ENCODE measurements at places on chromosomes 5 and 9. TPM values are rescaled to one million over a fixed set of nuclear protein-coding genes. Genes with fewer than 3 reads are reported as not detected.

DNA sequence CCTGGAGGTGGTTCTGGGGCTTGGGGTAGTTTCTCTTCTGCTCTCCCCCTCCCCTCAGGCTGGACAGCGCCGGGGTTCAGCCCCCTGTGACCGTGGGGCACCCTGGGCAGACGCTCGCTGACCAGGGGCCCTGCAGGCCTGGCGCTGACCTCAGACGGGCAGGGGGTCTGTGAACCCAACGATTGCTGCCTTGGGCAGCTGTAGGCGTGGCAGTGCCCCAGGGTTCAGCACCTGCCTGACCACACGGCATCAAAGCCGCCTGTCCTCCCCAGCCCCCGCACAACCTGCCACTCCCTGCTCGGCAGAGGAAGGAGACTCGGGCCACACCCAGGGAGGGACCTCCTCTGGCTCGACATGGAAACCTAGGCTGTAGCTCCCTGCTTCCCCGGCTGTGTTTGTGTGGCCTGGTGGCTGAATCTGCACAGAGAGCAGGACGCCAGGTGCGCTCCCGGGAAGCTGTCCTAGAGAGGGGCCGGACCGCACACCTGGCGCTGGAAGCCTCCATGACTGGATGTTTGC lies 12.2 kb downstream of the LCN12 start:
- no peak for DNase-seq

SOX30 gene
- polyA plus RNA-seq = not detected

DNA sequence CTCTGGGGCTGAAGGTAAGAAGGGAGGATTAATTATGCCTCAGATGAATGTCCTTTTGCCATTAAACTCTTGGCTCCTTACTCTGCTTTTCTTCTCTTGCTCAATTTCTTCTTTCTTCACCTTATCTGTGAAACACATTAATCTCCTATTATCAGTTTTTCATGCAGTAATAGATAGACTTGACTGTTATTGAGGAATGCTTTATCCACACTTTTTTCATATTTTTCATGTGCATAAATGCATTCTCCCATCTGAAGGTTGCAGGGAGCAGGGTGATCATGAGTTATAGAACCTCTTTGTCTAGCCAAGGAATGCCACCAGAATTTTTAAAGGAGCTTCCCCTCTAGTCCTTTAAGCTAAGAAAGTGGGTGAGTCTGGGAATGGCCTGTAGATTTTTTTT lies 66.4 kb upstream of the CD180 start:
- DNase-seq = no peak

OTP gene
- polyA plus RNA-seq = not detected

DNA sequence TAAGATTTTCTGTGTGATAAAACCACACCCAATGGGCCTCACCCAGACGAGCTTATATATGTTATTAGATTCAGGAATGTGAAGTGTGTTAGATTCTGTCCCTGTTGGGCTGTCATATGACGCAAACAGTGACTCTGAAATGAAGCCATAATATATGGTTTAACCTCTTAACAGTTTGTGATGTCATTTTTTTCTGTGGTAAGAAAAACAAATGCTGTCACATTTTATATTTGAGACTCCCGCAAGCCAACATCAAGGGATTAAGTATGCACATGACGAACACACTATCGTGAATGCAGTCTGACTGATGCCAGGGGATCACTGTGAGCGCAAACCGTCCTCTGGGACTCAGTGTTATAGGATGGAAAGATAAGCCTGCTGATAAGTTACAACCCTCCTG lies 321.7 kb downstream of the SH3GL2 start:
- no peak for DNase-seq

DNA sequence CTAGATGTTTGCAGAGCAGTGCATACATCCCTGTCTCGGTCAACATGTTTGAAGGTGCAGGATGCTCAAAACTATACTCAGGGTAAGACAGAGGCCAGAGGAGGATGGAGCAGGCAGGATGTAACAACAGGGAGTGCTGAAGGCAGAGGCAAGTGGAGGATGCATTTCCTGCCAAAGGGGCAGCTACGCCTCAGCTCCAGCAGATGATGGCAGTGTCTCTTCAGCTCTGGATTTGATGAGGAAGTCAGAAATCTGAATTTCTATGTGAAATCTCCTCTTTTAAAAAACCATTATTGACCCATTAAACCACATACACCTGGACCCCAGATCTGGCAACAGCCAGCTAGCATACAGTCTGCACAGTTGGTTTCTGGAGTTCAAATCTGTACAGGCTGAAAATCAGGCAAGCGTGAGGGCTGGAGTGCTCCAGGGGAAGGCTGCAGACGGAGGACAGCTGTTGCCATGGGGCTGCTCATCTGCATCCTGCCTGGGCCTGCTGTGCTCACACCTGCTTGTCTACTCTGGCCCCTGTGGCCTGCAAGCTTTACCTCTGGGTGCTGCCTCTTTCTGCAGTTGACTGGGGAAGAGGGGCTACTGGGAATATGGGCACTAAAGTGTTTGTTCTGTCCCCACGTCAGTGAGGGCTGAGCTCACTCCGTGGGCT lies 152.9 kb upstream of the SLC28A3 start:
- DNase-seq = no peak

GLRA1 gene
- not detected for polyA plus RNA-seq

GCNT4 gene
- polyA plus RNA-seq = 2.0 TPM

- no peak for DNase-seq
Observed at GRCh38 chr5:120624021-120624563, 160.0 kb downstream of the PRR16 start.

DNA sequence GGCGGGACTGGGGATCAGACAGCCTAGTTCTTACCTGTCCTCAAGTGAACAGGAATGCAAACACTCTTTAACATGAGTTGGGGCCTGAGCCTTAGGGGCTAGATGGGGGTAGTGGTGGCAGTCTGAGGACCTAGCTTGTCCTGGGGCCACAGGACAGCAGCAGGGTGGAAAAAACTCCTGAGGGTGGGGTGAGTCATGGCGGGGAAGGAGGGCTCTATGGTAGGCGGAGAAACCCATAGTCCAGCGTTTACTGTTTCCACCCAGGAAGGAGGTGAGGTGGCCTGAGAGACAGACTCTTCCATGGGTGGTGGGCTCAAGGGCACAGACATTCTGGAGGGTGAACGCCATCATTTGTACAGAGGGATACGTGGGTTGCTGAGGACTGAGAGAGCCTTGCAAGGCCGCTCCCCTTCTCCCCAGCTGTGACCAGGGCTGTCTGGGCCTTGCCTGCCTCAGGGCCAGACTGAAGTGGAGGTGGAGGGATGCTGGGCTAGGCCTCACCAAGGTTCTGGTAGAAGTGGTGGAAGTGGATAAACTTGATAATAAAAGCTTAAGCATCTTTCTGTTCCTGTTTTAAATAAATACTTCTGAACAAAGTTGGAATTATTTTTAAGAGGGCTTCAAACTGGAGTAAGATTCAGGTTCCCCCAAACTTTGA lies 1.1 kb upstream of the TSPAN17 start:
- DNase-seq = no peak

- no peak for DNase-seq
Observed at GRCh38 chr9:11893331-11893730, 799.9 kb upstream of the TYRP1 start.

DNA sequence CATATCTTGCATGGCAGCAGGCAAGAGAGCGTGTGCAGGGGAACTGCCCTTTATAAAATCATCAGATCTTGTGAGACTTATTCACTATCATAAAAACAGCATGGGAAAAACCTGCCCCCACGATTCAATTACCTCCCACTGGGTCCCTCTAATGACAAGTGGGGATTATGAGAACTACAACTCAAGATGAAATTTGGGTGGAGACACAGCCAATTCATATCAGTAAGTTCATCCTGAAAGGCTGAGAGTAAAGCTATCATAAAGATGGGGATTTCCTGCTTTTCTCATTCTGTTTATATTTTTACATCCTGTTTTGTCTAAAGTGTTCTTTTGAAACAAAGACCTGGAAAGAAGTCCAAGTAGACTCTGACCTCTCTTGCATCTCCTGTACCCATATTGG lies 28.9 kb upstream of the IL33 start:
- no peak for DNase-seq

ROR2 gene
- polyA plus RNA-seq = not detected

GRCh38 chr9:124550072-124550471 lies 42.9 kb upstream of the NR5A1 start:
- no peak for DNase-seq

ANKRD55 gene
- not detected for polyA plus RNA-seq

CDC20B gene
- polyA plus RNA-seq = not detected

Measured in aorta (tissue), 5 donors.